ENCODE measurements at places on chromosomes 1 and 21.

DNA sequence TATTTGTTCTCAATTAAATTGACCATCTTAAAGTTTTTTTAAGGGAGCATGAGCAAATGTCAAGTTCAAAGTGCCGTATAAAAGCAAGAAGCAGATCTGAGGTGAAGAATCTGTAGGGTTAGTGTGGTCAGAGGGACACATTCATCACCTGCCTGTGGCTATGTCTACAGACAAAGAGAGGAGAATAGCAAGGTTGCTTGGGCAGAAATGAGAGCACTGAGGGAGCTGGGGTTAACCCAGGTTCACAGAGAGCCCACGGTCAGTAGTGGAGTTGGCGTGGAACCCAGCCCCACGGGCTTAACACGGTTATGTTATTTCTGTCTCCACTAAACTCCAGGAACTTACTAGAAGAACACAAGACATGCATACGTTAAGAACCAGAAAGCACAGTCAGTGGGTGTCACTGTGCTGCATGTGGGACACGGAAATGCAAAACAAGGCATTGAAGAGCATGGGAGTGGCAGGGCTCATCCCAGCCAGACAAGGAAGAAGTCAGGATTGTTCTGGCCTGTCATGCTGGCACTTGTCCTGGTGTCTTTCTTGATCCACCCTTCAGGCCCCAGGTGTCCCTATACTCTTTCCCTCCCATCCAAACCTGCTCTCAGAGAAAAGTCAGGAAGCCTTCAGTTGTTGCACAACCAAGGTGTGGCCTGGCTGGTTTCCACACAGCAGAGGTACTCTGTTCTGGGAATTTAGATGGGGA, 95.5 kb upstream of the IVNS1ABP start:
- DNase-seq: no peak

- DNase-seq: no peak
These were observed 612 bp upstream of the CD52 start for GRCh38 chr1:26317146-26317545.

- no peak for DNase-seq
These were observed 73.6 kb downstream of the TPR start for GRCh38 chr1:186301448-186301847.

GRCh38 chr1:46175243-46175642, 356 bp downstream of the TSPAN1 start:
- DNase-seq: no peak

DNA sequence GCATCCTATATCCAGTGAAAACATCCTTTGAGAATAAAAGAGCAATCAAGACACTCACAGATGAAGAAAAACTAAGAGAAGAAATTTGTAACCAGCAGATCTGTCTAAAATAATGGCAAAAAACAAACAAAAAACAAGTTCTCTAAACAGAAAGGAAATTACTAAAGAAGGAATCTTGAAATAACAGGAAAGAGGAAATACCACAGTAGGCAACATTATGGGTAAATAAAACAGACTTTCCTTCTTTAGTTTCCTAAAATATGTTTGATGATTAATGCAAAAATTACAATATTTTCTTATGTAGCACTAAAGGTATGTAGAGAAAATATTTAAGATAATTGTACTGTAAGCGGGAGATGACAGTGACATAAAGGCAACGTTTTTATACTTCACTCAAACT, 23.5 kb downstream of the SLC19A1 start:
- DNase-seq: no peak

- DNase-seq: no peak
These were observed 8.1 kb downstream of the LRRC53 start for GRCh38 chr1:74504125-74504932.

Data from stimulated activated CD4-positive, alpha-beta T cell treated with anti-CD3 and anti-CD28 coated beads, Interleukin-1b, Interleukin-23, amount 100 ng/mL, for 1 hour (primary cell).